ENCODE measurements at places on chromosomes 13 and 19. TPM values are rescaled to one million over a fixed set of nuclear protein-coding genes. Genes with fewer than 3 reads are reported as not detected.

The CFAP97D2 gene
- not detected for total RNA-seq

The FFAR3 gene
- 1.2 TPM for total RNA-seq

DNA sequence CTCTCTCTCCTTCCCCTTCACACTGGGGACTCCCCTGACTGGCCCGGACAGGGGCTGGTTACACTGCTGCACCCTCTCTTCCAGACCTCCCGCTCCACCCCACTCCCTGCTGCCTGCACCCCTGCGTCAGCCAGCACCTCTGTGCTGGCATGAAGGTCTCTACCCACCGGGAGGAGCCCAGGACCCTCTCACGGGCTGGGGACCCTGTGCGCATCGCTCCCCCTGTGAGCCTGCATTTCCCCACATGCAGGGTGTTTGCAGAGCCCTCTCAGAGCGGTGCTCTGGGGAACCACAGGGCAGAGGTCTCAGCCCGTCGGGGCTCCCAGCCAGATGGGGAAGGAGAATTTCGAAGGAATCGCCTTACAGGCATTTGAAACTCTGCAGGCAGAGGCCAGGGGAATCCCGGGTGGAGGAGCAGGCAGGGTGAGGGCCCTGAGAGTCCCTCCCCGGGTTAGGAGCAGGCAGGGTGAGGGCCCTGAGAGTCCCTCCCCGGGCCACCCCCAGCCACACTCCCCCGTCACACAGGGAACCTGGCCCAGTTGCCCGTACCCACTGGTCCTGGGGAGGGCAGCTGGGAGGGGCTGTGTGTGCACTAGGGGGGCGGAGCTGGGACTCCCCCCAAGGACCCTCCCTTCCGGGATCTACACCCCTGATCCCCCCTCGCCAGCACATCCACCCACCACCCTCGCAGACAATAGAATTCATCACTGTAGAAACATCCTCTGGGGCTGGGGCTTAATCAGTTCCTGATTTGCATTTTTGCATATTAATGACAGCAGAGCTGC is 16.3 kb upstream of the TCF3 start:
- DNase-seq, result no peak

DNA sequence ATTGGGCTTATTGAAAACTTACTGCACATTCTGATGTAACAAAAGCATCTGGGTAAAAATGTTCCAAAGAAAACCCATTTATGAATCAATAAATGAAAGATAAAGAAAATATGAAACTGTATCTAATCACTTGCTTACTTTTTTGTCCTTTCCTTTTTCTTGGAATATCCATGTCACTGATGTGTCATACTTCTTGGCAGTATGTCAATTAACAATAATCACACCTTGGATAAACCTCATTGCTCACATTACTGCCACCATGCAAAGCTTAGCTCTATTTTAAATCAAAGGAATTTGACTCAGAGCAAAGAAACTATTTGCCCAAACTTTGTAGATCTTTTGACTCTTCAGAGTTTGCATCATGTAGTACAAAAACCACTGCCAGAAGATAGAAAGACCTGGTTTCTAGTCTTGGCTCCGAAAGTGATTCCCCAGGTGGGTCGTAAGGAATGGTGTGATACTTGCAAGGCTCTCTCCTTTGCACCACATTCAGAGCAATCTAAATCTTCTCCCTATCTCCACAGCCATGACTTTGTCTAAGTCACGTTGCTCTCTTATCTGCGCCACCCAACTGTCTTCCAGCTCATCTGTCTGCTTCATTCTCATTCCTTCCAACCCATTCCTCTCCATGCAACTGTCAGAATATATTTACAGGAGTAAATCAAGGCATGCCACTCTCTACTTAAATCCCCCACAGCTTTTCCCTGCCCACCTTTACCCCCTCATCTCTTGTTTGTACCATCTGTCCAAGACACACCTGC is 311.9 kb downstream of the COG6 start:
- DNase-seq, result no peak

- no peak for DNase-seq
Observed at GRCh38 chr13:97935071-97935470, 18.4 kb upstream of the IPO5 start.

- no peak for DNase-seq
Observed at GRCh38 chr19:39434123-39435076, 1.3 kb downstream of the RPS16 start.

DNA sequence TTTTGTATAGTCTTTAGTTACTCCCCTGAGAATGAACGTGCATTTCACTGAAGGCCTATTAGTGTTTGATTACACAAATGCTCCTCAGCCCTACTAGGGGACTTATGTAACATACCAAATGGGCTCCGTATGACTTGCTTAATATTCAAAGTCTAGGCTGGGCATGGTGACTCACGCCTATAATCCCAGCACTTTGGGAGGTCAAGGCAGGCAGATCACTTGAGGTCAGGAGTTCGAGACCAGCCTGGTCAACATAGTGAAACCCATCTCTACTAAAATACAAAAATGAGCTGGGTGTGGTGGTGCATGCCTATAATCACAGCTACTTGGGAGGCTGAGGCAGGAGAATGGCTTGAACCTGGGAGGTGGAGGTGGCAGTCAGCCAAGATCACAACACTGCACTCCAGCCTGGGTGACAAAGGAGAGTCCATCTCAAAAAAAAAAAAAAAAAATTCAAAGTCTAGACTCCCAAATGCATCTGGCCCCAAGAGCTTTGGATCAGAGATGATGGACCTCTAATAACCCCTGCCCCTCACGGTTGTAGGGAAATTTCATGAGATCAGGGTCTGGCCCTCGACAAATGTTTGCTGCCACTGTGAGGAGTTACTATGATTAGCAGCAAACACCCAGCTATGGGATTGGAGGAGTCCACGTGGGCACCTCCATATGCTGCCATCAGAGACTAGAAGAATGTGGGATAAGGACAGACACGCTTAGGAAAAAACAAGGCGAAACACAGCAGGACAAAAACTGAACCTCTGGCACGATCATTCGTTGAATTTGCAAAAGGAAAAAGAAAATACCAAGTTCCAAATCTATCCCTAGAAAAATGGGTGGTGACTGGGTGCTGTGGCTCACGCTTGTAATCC is 4.6 kb downstream of the FBXO17 start:
- DNase-seq, result no peak

- no peak for DNase-seq
Observed at GRCh38 chr19:18143902-18144301, 9.1 kb upstream of the PIK3R2 start.

GRCh38 chr13:43031881-43032280 is 8.5 kb downstream of the DNAJC15 start:
- no peak for DNase-seq

GRCh38 chr19:18768046-18768771 is 22.9 kb downstream of the COMP start:
- no peak for DNase-seq

- no peak for DNase-seq
Observed at GRCh38 chr19:51224163-51224641, 678 bp upstream of the CD33 start.

- no peak for DNase-seq
Observed at GRCh38 chr19:50300814-50301606, 28.2 kb downstream of the KCNC3 start.
